ENCODE measurements at places on chromosomes 11 and 22.

DNA sequence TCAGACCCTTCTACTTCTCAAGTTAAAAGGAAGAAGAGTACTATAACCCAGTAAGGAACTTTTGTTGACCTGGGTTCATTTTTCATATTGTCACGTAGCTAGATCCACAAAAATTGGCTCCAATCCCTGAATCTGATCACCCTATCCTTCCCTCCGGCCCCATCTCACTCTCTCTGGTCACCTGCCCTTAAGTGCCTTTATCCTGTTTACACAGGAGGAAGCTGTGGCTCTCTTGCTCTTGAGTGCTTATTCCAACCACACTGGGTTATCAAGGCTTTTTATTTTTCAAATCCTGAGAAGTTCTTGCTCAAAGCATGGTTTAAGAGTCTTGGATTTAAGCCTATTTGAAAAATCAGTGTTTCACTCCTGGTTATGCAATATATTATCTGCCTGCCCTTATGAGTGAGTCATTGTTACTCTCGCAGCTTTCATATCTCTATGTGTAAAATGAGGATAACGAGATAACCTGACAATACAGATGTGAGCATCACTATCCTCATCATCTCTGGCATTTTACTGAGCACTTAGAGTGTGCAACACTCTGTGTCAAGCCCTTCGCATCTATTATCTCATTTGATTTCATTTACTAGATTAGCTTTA lies 293.9 kb downstream of the GUCY1A2 start:
- no peak for DNase-seq

- no peak for DNase-seq
Measured at GRCh38 chr11:18193010-18193409, 20.4 kb downstream of the MRGPRX4 start.

- DNase-seq, result no peak
Measured at GRCh38 chr22:44091021-44091721, 67.1 kb downstream of the PARVB start.

- DNase-seq, result no peak
Measured at GRCh38 chr11:70462818-70463477, 64.6 kb downstream of the CTTN start.

DNA sequence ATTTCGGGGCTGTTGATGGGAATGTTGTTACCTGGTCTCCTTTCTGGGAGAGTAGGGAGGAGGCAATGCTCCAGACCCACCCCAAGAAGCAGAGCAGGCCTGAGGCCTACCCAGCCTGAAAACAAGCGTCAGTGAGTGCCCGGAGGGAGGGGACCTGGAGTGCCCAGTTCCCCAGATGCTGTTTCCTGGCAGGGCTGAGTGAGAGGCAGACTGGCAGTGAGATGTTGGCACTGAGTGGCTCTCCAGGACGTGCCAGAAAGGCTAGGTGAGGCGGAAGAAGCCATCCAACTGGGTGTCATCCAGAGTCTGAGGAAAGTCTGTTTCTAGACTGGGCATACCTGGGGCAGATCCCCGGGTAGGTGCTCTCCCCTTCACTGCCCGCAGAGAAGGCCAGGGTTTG lies 1.3 kb downstream of the POU2F3 start:
- DNase-seq, result no peak

- no peak for DNase-seq
Measured at GRCh38 chr22:48473202-48473601, 1354.5 kb downstream of the BRD1 start.

DNA sequence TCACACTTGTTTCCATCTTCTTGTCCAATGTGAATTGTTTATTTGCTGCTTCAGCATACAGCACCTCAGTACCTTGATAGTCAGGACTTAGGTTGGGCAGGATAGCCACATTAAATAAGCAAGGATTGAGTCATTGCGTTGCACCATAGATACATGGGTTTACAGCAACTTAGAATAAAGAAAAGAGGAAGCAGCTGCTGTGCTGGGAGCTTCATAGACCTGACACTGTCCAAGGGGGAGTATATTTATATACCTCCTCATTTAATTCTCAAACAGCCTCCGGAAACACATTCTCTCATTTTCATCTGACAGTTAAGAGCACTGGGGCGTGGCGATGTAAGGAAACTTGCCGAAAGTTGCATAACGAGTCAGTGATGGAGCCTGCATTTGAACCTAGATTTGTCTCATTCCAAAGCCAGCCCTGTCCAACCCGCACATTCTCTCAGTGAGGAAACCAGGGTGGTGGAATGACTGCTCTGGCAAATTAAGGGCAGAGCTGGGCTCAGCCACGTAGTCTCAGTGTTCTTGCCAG lies 42.2 kb downstream of the UBASH3B start:
- DNase-seq, result peak; percentile 55

GRCh38 chr11:57674251-57674650 lies 6.3 kb downstream of the ZDHHC5 start:
- no peak for DNase-seq

GRCh38 chr11:1458340-1459218 lies 28.0 kb downstream of the MOB2 start:
- no peak for DNase-seq

- DNase-seq, result no peak
Measured at GRCh38 chr22:23103199-23103954, 33.1 kb downstream of the GNAZ start.

GRCh38 chr11:118791111-118791960 lies at the start of gene DDX6:
Gene DDX6, minus strand, starts transcription at chr11:118791164. Its CDS starts 4,913 bp downstream, at chr11:118786251.
- DNase-seq, result peak; percentile 39

DNA sequence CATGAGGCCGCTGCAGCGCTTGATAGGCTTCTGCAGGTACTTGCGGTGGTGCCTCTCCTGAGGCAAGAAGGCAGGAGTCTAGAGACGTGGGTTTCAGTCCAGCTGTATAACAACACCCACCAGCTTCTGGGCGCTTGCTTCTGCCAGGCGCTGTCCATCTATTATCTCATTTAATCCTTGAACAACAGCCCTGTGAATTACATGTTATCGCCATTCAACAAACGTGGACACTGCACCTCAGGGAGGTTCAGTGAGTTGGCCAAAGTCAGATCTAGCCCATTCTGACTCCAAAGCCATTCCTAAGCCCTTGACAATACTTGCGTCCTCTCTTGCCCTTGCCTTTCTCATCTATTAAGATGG lies 436 bp upstream of the FAM181B start:
- DNase-seq, result no peak

GRCh38 chr11:1175461-1176223 lies 17.9 kb downstream of the MUC5AC start:
- DNase-seq, result no peak

GRCh38 chr11:9752091-9752490 lies 88.2 kb downstream of the SWAP70 start:
- no peak for DNase-seq

GRCh38 chr22:43388420-43388851 lies 23.4 kb upstream of the MPPED1 start:
- no peak for DNase-seq

DNA sequence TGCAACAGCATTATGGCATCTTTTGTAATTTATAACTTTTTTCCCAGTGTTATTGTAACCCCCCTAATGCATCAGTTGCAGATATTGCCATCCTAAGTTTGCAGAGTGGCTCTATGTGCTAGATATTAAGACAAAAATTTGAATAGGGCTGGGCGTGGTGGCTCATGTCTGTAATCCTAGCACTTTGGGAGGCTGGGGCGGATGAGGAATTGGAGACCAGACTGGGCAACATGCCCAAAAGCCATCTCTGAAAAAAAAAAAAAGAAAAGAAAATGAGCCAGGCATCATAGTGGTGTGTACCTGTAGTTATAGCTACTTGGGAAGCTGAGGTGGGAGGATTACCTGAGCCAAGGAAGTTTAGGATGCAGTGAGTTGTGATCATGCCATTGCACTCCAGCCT lies 50.1 kb upstream of the MUC15 start:
- DNase-seq, result no peak

- DNase-seq, result no peak
Measured at GRCh38 chr11:44116234-44116830, 20.9 kb downstream of the EXT2 start.

GRCh38 chr11:72696866-72697700 lies 22.9 kb upstream of the PDE2A start:
- DNase-seq, result no peak

- no peak for DNase-seq
Measured at GRCh38 chr11:12083380-12083779, 27.0 kb upstream of the MICAL2 start.

DNA sequence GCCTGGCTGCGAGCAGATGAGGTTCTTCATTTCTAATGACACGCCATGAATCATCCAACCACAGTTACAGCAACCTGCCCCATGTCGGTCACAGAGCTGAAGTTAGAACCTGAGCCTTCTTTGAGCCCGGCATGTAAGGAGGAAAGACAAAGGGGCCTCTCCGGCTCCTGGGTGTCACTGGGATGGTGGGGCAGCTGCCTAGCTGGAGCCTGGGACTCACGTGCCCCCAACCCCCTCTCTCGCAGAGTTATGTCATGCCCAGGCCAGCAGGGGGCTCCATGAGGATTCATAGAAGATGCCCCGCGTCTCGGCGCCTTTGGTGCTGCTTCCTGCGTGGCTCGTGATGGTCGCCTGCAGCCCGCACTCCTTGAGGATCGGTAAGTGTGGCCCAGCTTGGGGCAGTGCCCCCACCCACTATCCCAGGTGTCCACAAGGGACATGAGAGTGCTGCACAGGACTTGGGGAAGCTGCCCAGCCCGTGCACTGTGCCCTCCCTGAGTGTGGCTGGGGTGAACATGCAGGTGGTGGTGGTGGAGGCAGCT lies 148.5 kb downstream of the GRIK4 start:
- DNase-seq, result no peak

DNA sequence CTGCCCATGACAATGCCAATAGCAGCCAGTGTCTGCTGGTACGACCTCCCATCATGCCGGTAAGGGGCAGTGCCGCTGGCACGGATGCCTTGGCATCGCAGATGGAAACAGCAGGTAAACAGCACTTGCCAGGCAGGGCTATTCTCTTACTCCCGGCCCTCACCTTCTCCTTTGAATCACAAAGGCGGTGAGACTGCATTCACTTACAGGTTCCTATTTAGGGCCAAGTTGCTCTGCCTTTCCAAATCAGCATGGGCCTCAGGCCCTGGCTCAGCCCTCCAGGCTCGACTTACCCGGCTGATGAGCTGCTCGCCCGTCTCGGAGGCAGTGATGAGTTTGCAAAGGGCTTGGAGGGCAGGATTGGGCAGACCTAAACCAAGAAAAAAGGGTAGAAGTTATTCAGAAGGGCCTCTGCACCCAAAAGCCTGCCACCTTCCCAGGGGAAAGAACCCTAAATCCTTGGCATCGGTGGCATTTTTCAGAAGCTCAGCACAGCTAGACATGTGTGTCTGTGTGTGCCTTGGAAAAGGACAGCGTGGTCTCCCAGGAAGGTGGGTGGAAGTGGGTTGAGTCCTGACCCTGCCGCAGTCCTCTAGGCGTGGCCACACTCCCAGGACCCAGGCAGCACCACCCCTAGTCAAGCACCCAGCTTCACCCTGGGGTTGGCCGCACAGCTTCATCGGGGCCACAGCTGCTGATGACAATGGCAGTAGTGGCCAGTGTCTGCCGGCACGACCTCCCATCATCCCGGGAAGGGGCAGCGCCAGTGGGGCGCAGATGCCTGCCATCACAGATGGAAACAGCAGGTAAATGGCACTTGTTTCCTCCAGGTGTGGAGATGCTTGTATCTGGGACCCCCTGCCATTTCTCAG lies 73.5 kb upstream of the PITPNB start:
- no peak for DNase-seq

DNA sequence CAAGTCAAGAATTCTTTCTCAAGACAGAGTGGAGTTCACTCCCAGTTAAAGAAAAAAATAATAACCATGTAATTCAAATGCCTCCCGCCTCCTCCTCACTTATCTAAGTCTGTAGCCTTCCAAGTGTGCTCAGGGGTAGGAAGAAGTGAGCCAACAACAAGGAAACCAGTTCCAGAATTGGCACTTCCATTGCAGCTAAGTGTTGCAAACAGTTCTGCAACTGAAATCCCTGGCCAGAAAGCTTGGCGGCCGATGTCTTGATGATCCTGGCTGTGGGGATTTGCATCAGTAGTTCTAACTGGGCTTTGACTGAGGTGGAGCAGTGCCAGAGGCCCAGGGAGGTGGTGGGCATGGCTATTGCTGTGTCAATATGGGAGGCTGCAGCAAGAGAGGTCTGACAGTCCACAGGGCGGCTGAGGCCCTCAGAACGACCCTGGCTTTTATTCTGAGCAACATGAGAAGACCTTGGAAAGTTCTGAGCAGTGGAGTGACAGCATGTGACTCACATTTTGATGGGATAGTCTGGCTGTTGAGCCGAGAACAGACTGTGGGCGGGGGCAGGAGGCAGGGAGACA lies 19.2 kb downstream of the DHCR7 start:
- DNase-seq, result no peak

- DNase-seq, result peak; percentile 46
Measured at GRCh38 chr11:62905927-62906531, 15.1 kb downstream of the CHRM1 start.

- DNase-seq, result no peak
Measured at GRCh38 chr22:23549198-23549595, 30.9 kb downstream of the IGLL1 start.

DNA sequence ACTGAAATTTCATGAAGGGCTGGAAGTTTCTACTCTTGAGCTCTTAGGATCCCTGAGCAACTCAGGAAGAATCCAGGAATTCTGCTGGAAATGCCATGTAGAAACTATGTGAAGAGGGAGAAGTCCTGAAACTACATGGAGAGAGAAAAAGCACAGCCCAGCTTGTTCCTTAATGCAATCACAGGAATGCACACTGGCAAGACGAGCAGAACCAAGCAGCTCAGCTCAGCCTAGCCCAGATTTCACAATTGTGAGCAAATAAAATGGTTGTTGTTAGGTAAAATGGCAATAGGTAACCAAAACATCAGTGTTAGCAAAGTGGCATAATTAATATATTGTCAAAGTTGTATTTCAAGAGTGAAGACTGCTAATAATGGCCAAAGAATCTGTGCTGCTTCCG lies 28.1 kb downstream of the ZNF214 start:
- no peak for DNase-seq

- DNase-seq, result no peak
Measured at GRCh38 chr22:39612811-39613548, 42.4 kb downstream of the CACNA1I start.

- no peak for DNase-seq
Measured at GRCh38 chr11:128628686-128629085, 41.3 kb upstream of the ETS1 start.

DNA sequence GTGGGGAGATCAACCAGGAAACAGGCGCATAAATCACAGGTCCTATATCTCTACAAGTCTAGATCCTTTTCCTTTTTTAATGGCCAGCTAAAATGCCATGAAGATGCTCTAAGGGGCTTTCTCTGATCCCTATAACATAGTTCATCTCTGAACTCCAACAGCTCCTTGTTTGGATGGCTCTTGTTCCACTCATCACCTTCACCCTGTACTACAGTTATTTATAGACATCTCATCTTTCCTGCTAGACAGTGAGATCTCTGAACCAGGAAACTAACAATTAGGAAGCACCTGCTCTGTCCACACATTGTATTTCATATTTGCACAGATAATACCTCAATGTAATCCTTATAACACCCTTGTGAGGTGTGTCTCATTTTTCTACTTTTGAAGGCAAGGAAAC lies 31.6 kb downstream of the KCNA4 start:
- no peak for DNase-seq

DNA sequence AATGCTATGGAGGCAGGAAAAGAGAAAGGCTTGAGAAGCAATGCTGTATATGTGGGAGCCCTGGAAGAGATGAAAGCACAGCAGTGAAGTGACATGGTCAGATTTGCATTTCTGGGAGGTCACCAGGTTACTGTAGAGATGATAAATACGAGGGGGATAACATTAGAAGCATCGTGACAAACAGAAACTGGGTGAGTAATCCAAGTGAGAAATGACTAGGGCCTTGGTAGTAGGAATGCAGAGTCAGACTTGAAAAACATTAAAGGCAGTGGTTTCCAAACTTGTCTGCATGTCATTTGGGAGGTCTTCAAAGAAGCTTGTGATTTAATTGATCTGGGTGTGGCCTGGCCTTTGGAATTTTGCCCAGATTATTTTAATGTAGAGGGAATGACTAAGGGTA lies 43.9 kb downstream of the CCDC34 start:
- DNase-seq, result peak; percentile 29

All from GM12864 (cell line).